T-helper 2 cell treated with Interferon-gamma antibody and Interleukin-4, amounts not matched to agents 100 ng/mL and 5 ng/mL, for 36 hours (primary cell): ENCODE measurements at places on chromosomes 4 and X. TPM values are rescaled to one million over a fixed set of nuclear protein-coding genes. Genes with fewer than 3 reads are reported as not detected.

Gene CFAP299
- total RNA-seq: not detected in 2 replicates

Gene ADH4
- not detected in 2 replicates for total RNA-seq

Gene MAGEC2
- total RNA-seq: not detected in 2 replicates

Gene OTUD6A
- total RNA-seq: not detected in 2 replicates

Gene GRID2
- not detected in 2 replicates for total RNA-seq
